ENCODE measurements at places on chromosomes 3 and 15. TPM values are rescaled to one million over a fixed set of nuclear protein-coding genes. Genes with fewer than 3 reads are reported as not detected.

Gene RASSF1
- 160 TPM for total RNA-seq

Gene ARF4
- total RNA-seq: 68.9 TPM

Gene ASB14
- total RNA-seq: not detected

Gene MB21D2
- 21.0 TPM for total RNA-seq

Gene TM4SF1
- not detected for total RNA-seq

Gene PODXL2
- 1.1 TPM for total RNA-seq

Gene GMPS
- total RNA-seq: 111 TPM

Gene DMXL2
- 6.1 TPM for total RNA-seq

Gene TM4SF4
- not detected for total RNA-seq

Gene COX5A
- 273 TPM for total RNA-seq

- no peak for DNase-seq
Measured at GRCh38 chr3:24538891-24539290, 44.2 kb upstream of the THRB start.

DNA sequence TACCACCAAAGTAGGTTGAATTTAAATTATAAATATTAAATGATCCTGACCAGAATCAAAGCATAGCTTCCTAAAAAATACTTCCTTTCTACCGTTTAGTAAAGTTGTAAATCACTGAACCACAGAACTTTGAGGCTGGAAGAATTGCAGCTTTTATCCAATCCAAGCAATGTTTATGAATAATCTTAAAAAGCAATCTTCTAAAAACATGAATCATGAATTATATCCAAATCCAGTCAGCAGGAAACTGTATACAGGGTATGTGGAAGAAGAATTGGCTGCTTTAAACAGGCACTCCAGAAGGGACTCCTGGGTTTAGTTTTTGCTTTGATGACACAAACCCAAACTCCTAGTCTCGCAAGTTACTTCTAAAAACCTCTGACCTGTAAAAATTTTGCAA is 30.2 kb downstream of the HEG1 start:
- DNase-seq: no peak

GRCh38 chr3:78917536-78917935 is 850.3 kb downstream of the ROBO1 start:
- no peak for DNase-seq

DNA sequence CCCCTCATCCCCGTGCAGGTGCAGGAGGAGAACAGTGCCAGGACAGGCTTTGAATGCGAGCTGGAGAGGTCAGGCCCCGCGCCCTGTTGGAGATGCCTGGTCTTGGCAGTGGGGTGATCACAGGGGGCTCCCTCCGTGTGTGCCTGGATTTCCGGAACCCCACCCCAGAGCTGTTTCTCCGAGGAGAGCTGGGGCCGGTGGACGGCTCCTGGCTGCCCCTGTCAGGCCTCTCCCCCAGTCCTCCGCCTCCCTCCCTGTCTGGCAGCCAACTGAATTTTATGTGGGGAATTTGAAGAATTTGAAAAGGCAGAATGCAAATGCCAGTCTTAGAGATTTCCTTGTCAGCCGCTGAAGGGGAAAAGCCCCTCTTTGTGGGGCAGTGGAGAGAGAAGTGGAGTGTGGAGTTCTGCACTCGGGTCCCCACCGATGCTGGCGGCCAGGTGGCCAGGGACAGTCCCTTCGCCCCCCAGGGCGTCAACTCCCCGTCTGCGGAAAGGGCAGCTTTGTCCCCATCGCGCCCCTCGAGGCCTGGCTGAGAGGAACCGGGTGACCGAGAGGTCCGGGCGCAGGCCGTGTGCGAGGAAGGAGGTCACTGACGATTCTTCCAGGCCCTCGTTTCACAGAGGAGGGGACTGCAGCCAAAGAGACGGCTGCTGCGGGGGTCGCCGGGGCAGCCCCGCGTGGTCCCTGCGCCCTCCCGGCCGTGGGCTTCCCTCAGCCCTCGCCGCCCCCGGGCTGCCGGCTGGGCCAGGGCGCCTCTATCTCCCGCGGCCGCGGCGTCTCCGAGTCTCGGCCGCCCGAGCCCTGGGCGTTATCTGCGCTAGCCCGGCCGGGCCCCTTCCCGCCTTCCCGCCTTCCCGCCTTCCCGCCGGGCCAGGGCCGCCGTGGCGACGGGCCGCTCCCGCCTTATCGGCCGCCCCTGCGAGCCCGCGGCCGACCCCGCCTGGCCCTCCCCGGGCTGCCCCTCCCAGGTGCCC is 56.0 kb upstream of the LCTL start:
- DNase-seq: no peak

- no peak for DNase-seq
Measured at GRCh38 chr3:171383206-171384018, 76.8 kb downstream of the TNIK start.

GRCh38 chr3:188752850-188753249 is 418.9 kb upstream of the TPRG1 start:
- no peak for DNase-seq

GRCh38 chr3:116378077-116378476 is 67.2 kb downstream of the LSAMP start:
- DNase-seq: no peak

GRCh38 chr3:134822090-134822489 is 27.0 kb downstream of the EPHB1 start:
- no peak for DNase-seq

- no peak for DNase-seq
Measured at GRCh38 chr3:187746059-187746441, 782 bp upstream of the BCL6 start.

- no peak for DNase-seq
Measured at GRCh38 chr15:48862705-48863104, 15.2 kb upstream of the EID1 start.

DNA sequence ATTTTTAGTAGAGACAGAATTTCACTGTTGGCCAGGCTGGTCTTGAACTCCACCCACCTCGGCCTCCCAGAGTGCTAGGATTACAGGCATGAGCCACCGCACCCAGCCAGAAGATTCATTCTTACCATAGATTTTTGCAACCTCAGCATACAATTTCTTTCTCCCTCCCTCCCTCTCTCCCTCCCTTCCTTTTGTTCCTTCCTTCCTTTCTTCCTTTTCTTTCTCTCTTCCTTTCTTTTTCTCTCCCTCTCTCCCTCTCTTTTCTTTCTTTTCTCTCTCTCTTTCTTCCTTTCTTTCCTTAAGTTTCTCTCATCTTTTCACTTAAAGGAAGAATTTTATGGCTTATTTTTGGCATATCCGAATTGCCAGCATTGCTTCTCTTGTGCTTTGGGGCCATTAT is 58.0 kb downstream of the PRKAR2A start:
- DNase-seq: no peak

GRCh38 chr15:80811781-80812315 is 32.7 kb downstream of the CEMIP start:
- no peak for DNase-seq

DNA sequence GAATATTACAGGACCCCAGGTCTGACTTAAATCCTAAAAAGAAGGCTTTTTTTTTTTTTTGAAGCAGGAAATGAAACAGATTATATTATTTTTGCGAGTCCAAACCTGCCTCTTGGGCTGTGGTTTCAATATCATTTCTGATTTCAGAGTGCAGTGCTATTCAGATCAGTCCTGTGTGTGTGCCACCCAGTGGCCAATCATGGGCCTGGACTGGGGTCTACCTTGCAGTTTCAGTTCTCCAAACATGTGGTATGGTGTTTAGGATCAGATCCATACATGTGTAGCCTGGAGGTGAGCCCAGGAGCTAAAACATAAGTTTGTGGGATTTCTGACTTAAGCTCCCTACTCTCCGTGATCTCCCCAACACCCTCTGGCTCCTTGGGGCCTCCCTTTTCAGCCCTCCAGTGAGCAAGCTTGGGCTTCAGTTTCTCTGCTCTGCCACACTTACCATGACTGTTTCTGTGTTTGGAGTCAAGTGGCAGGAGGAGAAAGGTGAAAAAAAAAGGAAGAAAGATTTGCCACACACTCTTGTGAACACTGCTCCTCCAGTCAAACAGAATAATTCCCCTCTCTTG is 12.1 kb upstream of the THSD4 start:
- DNase-seq: no peak

DNA sequence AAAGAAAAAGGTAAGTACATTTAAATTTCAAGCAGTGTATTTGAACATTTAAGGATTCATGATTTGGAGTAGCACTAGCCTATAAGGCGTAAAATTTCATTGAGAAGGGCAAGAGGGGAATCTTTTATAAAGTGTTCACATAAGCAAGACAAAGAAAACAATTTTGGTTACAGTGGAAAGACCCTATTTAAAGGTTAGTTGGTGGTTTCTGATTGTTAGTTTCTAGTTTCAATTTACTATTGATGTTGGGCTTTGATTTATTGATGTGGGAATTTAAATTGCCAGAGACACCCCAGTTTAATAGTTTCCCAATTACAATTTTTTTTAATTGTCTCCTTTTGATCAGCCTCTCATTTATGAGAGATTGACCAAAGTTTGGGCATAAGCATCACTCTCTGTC is 19.5 kb downstream of the ROBO2 start:
- DNase-seq: no peak

- DNase-seq: no peak
Measured at GRCh38 chr15:61091289-61091616, 137.8 kb downstream of the RORA start.

- no peak for DNase-seq
Measured at GRCh38 chr15:65312400-65312916, 8.0 kb downstream of the RNU5B-1 start.

GRCh38 chr3:70811880-70812279 is 499.4 kb upstream of the MDFIC2 start:
- no peak for DNase-seq

- DNase-seq: no peak
Measured at GRCh38 chr15:77584201-77584600, 48.5 kb downstream of the LINGO1 start.
